ENCODE measurements at places on chromosomes 7 and 10. TPM values are rescaled to one million over a fixed set of nuclear protein-coding genes. Genes with fewer than 3 reads are reported as not detected.

DNA sequence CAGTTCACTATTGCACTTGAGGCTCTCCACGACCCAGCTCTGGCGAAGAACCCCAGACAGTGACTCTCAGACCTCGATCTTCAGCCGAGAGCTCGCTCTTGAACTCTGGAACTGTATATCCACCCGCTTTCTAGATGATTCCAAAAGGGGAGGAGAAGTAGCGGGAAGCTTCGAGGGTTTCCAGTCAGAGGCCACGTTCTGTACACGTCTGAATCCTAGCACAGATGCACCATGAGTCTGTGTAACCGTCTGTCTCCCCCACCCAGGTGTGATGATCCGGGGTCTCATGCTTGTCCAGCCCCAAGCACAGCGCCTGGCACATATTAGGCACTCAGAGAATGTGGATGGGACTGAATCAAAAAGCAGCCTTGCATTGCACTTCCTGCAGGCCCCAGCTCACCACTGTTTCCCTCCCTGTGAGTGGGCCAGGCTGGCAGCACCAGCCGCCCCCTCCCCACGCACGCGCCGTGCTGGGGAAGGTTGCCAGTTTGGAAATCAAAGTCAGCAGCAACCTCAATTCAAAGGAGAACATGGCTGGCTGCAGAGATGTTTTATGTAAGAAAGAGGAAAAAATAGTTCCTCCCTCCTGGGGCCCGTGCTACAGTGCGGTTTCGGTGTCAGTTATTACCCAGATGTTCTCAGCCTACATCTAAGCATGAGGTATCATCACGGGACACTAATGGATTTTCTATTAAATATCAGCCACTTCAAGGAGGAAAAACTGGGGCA, 5.7 kb downstream of the GRID2IP start:
- DNase-seq = no peak

- no peak for DNase-seq
Observed at GRCh38 chr10:102799691-102800471, 37.3 kb downstream of the CYP17A1 start.

The PLOD3 gene
- 90.0 TPM for total RNA-seq

The VCL gene
- 125 TPM for total RNA-seq

DNA sequence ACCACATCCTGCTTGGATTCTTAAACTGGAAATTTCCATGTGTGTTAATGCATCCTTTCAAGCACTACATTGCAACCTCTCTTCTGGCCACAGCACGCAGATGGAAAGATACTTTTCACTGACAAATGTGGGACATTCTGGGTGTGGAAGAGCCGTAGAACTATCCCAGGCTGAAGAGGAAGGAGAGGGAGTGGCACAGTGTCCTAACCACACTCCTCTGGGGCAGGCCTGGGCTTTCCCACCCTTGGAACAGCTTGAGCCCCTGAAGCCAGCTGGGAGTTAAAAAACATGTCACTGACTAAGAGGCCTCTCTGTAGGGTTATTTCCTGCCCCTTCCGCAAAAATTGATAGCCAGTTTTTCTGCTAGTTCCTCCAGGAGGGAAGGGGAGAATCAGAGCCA, 34.0 kb upstream of the DNMBP start:
- peak; percentile 77 for DNase-seq

The CDC14C gene
- not detected for total RNA-seq

DNA sequence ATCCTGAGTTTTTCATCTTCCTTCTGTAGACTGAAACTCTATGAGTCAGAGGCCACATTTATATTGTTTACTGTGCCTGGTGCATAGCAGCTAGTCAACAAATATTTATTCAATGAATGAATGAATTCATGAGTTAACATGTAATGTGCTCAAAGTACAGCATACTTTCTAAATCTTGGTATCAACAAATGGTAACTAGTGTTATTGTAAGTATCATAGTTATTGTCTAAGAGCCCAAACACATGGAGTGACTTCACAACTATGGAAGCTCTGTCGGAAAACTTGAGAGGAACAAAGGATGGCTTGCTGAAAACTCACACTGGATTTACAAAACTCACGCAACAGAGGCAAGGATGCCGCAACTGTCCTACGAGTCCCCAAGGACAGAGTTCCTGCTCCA, 35.9 kb downstream of the DENND2A start:
- DNase-seq = no peak

DNA sequence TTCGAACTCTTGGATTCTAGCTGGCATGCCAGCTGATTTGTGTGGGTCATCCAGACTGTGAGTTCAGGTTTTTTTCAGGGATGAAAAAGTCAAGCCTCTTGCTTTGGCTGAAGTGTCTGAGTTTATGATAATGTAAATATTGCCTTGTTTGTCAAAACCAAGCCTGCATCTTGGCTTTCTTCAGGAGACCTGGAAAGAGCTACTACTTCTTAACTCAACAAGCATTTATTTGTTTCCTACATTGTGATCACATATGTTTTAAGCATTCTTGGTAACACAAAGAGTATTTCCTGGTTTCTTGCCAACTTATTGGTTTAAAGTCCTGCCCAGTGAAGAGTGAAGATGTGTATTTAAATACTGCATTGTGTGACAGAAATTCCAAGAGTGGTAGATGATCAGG, 407.1 kb downstream of the LRMDA start:
- DNase-seq = no peak

The OGA gene
- total RNA-seq = 42.5 TPM

- no peak for DNase-seq
Observed at GRCh38 chr10:32790483-32790882, 167.5 kb downstream of the ITGB1 start.

- peak; percentile 10 for DNase-seq
Observed at GRCh38 chr7:25216837-25217236, 11.4 kb downstream of the NPVF start.

The ZNF804B gene
- total RNA-seq = not detected

- DNase-seq = no peak
Observed at GRCh38 chr7:3264693-3265339, 36.2 kb upstream of the SDK1 start.

DNA sequence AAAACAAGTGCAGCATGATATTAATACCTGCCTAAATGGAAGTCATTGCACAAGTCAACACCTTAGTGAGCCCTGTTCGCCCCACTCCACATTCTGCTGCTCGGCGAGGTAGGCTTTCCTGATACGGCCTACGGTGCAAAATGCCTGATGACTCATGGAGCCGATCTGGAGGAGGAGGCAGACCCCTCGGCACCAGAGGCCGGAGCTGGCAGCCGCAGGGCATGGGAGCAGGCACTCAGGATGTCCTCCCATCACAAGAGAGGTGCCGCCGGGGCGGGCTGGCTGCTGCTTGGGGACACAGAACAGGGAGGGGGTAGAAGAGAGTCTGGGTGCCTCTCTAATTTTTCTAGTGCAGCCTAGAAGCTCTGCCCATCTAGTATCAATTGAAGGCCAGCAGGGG, 418.5 kb upstream of the MGMT start:
- peak; percentile 36 for DNase-seq

Measured in HT1080 (cell line).